NCI-H2029 (cell line): ENCODE measurements at places on chromosomes 7 and 10.
A peak's percentile ranks its signal among the peaks of the same experiment; 100 is the strongest.

DNA sequence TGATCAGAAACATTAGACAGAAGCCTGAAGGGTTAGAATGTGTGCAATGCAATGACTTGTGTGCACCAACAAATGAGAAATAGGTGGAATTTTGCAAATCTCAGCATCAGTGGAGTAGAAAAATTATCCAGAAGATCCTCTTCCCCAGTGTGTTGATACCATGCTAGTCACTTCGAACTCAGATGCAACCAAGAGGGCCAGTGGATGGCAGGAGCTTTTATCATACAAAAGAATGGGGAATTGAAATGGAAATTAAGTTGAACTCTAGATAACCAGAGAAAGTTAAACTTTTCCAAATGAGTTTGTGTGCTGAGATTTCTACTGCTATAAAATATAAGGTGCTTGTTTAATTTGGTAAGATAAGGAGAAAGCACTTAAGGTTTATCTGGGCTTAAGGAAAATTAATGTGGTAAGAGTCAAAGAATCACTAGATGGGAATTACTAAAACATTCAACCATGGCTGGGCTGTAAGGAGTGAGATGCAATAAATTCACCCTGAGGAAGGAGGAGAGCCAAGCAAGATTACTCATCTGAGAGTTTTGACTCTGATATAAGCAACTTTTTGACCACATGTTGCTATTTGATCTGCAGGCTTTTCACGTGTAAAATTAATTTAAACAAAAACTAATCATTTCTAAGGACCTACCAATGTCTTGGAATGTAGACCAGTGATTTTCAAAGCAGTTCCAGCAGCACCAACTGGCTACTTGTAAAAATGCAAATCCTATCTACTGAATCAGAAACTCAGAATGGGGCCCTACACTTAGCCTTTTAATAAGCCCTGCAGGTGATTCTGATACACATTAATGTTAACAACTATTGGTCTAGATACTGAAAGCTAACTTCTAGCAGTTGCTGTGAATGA is 113.2 kb downstream of the CDC14C start:
- DNase-seq: no peak

DNA sequence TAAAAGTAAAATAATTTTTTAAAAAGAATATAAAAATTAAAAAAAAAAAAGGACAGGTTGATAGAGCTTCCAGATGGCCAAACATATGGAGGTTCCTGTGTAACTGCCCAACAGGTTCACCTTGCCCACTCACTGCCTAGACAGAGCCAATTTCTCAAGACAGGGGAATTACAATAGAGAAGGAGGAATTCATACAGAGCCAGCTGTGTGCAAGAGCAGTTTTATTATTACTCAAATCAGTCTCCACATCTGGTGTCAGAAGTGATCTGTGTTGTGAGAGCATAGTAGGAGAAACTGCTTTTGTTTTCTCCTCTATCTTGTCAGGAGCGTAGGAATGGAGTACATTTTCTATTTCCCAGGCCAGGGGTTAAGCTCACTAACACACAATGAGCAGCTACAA is 31.0 kb downstream of the C7orf33 start:
- no peak for DNase-seq

DNA sequence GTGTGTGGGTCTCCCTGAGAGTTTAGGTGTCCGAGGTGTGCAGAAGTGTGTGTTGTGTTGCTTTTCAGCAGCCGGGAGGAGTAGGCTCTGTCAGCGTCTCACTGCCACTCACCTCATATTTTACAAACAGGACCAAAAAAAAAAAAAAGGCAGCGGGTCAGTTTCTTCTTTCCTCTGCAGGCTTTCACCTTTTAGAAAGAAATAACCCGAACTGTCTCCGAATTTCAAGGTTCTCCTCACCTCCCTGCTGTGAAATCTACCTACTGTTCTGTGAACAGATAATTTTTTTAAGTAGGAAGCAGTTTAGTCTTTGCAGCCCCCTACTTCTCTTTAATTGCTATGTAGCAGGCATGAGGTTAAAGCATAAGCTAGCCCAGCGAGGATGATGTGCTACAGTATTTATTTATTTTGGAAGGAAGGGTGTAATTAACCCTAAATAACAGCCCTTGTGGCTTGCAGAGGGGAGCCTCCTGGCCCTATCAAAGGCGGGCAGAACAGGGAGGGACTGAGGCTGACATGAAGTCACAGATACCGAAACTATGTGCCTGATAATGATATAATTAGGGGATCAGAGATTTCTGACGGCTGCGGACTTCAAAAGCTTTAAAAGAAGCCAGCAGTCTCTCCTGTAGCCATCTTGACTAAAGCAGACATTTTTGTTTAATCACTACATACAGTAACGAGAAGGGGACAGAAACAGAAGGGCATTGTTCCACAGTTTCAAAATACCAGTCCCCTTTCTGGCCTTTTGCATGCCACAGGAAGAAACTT is 1.6 kb downstream of the BAMBI start:
- no peak for DNase-seq

GRCh38 chr10:28171468-28172222 is 131.2 kb downstream of the MPP7 start:
- no peak for DNase-seq

DNA sequence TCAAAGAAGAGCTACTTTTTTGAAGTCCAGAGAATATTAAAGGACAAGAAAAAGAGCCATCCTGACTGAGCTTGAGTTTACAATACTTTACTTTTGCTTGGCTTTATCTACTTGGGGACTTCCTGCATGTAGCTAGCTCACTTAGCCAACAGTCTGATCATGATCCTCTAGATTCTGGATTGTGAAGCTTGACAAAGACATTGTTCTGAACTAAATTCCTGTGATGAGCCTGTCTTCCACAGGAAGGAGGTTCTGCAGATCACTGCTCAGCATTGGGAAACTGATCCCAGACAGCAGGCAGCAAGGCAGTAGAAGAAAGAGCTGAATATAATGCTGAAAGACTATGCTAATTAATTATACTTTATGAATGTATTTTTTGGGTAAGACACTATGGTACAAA is 296.4 kb downstream of the DGKB start:
- no peak for DNase-seq

DNA sequence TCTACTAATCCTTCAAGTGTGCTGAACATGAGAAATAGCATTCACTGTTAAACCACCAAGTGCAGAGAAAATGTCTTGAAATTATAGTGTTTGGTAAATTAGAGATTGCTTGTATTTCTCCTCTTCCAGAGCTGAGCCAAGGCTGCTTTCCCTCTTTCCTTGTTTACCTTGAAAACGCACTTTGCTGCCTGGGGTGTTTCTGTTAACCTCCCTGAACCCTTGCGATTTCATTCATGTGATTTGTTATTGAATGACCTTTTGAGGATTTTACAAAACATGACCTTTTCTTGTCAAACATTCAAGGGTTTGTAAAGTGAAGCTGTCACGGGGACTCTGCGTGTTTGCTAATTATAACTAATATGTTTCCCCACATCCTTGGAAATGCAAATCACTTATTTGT is 169.4 kb downstream of the LRMDA start:
- DNase-seq: no peak

DNA sequence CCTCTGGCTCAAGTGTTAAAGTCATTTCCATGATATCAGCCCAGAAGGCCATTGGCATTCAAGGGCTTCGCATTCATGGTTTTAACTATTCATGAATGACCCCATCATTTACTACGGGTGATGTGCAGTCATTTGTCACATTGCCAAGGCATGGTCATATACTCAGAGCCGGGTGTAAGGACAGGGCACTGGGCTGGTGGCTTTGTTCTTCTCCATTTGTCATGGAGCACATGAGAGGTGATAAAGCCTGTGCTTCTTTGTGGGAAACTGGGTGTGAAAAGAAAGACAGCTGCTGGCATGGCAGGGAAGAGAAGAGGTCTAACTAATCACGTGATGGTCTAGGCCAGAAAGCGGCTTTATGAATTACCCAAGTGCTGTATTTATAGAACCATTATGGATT is 132.2 kb upstream of the PLXNA4 start:
- no peak for DNase-seq

DNA sequence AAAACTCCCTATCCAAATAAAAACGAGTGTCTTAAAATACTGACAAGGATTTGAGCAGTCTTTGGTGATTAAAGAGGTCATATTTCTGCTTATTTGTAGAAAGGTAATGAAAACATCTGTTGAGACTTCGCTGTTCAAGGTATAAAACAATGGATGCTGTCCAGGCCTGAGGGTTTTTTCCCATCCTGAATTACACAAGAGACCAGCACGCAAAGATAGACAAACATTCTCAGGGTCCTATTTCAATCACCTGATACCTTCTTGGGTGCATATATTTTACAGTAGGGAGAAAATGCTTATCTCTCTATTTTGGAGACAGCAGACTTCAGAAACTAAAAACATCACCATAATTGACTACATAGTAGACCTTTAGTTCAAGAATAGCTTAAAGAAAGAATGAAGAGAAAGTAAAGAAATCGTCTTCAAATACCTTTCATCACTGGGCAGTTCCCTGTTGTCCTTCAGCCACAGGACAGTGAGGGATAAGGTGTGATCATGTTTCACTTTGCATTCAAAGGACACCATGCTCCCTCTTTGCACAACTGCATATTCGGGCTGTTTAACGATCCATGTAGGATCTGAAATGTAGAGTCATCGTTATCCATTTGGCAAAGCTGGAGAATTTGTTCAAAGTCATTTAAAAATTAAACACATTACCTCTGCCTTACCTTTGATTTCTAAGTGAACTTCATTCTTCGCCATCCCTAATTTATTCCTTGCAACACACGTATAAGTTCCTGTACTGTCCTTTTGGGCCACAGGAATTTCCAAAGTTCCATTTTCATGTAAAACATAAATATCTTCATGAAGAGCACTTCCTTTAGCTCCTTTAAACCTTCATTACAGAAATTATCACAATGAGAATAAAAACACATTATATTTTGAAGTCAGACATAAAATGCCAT is 63.7 kb upstream of the LAMB4 start:
- peak; percentile 82 for DNase-seq

DNA sequence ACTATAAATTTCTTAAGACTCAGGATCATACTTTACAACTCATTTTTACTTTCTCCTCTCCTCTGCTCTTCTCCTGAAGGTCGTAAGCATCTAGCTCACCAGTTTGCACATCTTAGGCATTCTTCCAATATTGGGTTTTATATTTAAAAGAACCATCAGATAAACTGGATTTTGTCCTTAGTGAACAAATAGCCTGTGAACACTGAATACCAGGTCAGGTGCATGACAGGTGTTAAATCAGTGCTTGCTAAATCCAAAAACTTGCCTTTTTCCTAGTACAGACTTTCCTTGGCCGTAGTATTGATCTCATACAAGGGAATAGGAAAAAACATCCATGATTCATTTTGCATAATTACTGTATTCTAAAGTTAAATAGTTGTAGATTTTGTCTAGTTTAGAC is 53.0 kb downstream of the ARMC3 start:
- no peak for DNase-seq

DNA sequence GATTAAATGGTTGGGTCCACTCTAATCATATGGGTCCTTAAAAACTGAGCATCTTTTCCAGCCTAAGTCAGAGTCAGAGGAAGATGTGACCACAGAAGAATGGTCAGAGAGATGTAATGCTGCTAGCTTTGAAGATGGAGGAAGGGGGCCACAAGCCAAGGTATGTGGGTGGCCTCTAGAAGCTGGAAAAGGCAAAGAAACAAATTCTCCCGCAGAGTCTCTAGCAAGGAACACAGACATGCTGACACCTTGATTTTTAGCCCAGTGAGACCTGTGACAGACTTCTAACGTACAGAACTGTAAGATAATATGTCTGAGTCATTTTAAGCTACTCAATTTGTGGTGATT is 1.5 kb upstream of the EXOC6 start:
- no peak for DNase-seq

DNA sequence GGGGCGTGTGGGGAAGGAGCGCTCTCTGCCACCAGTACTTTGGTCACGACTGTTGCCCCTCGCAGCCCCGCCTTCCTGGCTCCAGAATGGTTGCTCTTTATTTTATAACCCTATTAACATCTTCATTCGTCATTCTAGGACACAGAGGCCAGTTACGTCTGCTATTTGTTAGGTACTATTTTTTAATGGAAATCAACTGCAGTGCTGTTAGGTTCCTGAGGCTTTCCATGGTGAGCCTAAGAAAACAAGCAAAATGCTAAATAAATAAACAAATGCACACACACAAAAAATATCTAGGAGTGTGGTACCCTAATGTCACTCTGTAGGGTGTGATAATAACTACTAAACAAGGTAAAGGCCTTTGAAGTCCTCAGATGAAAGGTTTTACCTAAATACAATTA is 71.1 kb downstream of the SLC37A3 start:
- DNase-seq: no peak

GRCh38 chr10:59877191-59877671 is 29.1 kb downstream of the CCDC6 start:
- no peak for DNase-seq

- DNase-seq: no peak
Measured at GRCh38 chr10:91771907-91772306, 26.3 kb upstream of the TNKS2 start.

- no peak for DNase-seq
Measured at GRCh38 chr7:98314469-98314868, 33.0 kb downstream of the BRI3 start.

GRCh38 chr7:12222889-12223579 is 11.9 kb downstream of the TMEM106B start:
- no peak for DNase-seq

GRCh38 chr7:39493934-39494333 is 72.3 kb upstream of the YAE1 start:
- DNase-seq: no peak

DNA sequence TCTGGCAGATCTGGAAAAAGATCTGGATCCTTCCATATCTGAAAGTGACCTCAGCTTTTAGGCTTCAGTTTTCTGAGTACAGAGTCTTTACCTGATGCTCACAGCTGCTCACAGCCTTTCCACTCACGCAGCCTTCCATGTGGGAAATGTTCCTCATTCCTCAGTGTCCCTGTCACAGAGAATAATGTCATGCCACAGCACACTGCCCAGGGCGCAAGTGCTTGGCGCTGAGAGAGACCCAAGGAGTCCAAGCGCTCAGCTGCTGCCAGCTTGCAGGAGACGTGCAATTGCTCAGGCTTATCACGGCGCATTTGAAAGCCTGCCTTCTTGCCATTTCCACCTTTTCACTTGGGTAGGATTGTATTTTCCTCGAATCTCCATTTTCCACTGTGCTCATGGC is 271.9 kb upstream of the MKI67 start:
- DNase-seq: no peak

- DNase-seq: no peak
Measured at GRCh38 chr7:43467406-43467805, 115.5 kb upstream of the STK17A start.

DNA sequence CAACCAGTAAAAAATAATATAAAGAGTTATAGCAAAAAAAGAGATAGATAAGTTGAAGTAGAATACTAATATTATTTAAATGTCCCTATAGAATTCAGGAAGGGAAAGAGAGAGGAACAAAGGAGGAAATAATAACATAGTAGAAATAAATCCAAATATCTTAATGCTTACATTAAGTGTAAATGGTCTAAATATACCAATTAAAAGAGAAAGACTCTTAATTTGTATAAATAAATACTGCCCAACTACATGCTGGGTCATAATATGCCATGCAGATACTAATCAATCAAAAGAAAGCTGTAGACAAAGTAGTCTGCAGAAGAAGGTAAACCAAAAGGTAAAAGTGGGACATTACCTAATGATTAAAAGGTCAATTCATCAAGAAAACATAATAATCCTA is 43.3 kb upstream of the VIPR2 start:
- DNase-seq: no peak

- DNase-seq: no peak
Measured at GRCh38 chr7:81616951-81617350, 152.9 kb downstream of the HGF start.

- DNase-seq: no peak
Measured at GRCh38 chr7:151133986-151134742, 33.3 kb downstream of the GBX1 start.
